ENCODE measurements at places on chromosomes 11 and 22.
A peak's percentile ranks its signal among the peaks of the same experiment; 100 is the strongest.

DNA sequence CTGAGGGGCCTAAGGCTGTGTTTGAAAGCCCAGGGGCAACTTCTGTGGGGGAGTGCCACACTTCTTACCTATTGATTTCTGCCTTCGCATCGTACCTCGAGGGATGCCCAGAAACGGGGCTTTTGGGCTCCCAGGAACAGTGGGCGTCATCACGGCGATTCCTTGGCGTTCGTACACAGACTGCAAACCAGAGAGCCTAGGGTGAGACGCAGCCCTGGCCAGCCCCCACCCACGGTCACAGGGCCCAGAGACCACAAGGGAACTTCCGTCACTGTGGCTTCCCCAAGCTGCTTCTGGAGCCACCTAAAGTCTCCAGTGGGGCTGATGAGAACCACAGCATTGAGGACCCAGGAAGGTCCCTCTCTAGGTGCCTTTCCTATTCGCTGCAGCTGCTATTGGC is 91.9 kb downstream of the CTTN start:
- DNase-seq: no peak

GRCh38 chr22:23685205-23685784 is 5.5 kb upstream of the RGL4 start:
- no peak for DNase-seq

- DNase-seq: no peak
Observed at GRCh38 chr11:73396251-73396930, 20.2 kb downstream of the RELT start.

- DNase-seq: peak; percentile 50
Observed at GRCh38 chr11:11157185-11157584, 195.9 kb downstream of the CSNK2A3 start.
